ENCODE measurements at places on chromosomes 5 and 9.

DNA sequence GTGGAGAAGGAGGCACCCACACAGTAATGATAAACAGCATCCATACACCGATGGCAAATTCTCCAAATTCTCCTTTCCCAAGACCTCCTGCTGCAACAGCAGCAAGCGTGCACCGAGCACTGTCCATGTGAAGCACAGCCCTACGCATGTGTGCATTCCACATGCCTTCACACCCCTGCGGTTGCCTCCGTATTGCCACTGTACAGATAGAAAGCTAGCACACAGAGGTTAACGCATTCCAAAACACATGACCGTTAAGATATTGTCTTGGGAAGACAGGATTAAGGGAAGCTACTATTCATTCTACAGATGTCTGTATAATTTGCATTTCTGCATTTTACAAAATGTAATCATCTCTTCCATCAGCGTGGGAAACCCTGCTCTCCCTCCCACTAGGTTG lies 6.6 kb downstream of the FLT4 start:
- DNase-seq, result no peak

GRCh38 chr5:172622091-172623046 lies 18.7 kb upstream of the NEURL1B start:
- no peak for DNase-seq

- DNase-seq, result no peak
These were observed 207.8 kb downstream of the SEMA5A start for GRCh38 chr5:9337928-9338595.

DNA sequence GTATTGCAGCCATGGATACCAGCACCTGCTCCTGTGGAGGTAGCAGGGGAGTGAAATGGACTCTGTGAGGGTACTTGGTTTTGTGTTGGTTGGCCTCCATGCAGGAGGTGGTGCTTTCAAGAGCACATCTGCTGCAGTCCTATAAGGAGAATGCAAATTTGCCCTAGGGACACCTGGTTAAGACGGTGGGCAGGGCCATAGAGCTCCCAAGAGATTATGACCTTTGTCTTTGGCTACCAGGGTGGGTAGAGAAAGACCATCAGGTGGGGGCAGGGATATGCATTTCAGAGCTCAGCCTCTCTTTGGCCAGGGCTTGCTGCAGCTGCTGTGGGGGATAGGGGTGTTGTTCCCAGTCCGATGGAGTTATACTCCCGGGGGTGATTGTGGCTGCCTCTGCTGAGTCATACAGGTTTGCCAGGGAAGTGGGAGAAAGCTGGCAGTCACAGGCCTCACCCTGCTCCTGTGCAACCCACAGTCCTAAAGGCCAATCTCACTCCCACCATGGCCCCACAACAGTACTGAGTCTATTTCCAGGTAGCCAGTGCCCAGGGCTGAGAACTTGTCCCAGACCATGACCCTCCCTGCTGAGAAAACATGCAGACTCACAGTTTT lies 14.0 kb upstream of the PDLIM4 start:
- no peak for DNase-seq

DNA sequence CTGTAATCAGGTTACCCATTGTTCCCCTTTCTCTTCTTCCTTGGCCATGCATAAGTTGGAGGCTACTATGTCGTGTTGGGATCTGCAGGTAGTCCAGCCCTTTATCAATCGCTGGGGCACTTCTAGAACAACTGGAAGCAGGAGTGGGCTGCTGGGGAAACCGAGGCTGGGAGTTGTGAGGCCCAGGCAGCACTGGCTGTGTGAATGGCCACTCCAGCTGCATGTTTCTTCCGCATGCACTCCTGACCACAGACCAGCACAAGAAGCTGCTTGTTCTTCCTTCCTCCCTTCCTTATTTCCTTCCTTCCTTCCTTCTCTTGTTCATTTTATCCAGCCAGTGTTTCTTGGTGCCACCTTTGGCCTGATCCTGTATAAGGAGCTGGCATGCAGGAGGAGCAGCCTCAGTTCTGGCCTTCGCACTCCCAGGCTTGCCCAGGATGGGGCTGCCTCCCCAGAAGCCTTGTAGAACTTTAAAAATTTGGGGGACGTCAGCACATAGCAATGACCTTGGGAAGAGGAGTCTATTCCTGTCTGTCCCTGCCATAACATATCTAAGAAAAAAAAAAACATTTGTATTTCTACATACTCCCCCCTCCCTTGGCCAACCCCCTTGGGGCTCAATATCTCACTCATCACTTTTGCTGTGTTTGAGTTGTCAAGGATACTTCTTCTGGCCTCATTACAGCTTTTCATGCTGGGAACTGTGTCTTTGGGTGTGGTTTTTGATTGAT lies 20.8 kb upstream of the CXCL14 start:
- no peak for DNase-seq

DNA sequence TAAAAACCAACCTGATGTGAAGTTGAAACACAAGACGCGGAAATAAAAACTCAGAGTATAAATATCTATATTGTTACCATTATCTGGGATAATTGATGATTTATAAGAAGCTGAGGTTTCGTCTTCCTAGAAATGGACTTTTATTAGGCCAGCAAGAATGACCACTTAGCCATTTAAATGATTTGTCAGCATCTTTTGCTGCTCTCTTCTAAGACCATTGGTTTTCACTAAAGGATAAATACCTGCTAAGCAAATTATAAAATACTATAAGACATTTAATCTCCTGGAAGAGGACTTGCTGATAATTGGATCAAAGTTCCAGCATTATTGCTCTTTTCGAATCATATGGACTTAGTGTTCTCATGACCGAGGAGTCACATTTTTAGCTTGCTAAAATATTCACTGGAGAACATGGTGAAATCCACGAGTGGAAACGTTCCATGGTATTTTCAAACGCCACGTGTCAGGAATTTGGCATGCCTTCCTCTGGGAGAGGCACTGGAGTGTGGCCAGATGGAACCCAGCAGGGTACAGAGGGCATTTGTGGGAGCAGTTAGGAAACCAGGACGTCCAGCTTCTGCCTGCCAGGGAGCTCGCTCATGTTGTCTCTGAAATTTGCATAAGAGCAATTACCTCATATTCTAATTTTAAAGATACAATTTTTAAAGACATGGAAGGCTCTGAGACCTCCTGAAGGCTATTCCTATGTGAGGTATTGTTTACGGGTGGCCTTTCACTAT lies 43.1 kb downstream of the TNFAIP8 start:
- DNase-seq, result no peak

GRCh38 chr9:123387686-123388085 lies 31.7 kb downstream of the CRB2 start:
- no peak for DNase-seq

DNA sequence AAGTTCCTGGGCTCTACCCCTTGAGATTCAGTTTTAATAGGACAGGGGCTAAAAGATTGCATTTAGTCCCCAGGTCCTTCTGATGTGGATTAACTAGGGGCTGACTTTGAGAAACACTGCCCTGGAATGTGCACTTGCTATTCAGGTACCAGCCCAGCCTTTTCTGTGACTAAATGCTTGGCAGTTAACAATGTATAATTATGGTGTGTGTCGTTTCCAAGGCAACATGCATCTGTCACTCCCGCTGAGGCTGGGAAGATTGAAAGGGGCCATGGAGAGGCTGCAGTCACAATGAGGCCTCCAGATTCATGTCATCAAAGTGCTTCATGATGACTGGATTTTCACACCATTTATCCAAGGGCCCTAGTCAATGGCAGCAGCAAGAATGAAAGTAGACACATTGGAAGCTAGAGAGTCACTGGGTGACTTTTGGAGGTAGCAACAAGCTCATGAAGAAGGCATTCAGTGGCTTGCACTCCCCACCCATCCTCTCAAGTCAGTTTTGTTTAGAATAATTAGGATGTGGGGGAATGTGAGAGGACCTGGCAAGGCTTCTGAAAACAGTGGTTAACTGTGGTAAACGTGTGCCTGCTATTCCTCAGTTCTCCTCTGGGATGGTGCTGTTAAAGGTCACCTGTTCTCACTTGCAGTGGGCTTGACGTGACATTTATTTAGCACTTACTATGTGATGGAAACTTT lies 28.3 kb downstream of the RAI14 start:
- DNase-seq, result no peak

DNA sequence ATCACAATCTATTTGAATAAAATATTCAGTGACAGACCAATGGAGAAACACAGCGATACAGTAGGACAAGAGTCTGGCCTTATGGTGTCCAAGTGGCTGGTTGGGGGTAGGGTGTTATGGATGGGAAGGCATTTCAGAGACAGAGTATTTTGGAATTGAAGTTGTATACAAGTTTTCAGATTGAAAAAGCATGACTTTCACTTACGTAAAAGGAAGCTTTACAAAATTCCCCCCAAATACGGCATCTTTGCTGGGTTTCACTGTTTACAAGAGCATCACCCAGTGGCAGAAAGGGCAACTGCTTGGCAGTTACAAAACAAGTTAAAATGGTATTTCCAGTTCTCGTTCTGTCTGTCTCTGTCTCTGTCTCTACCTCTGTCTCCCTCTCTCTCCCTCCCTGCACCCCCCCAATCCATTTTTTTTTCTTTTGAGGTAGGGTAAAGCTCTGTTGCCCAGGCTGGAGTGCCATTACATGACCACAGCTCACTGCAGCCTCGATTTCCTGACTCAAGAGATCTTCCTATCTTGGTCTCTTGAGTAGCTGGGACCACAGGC lies 86.2 kb downstream of the PTPN3 start:
- DNase-seq, result peak; percentile 55

DNA sequence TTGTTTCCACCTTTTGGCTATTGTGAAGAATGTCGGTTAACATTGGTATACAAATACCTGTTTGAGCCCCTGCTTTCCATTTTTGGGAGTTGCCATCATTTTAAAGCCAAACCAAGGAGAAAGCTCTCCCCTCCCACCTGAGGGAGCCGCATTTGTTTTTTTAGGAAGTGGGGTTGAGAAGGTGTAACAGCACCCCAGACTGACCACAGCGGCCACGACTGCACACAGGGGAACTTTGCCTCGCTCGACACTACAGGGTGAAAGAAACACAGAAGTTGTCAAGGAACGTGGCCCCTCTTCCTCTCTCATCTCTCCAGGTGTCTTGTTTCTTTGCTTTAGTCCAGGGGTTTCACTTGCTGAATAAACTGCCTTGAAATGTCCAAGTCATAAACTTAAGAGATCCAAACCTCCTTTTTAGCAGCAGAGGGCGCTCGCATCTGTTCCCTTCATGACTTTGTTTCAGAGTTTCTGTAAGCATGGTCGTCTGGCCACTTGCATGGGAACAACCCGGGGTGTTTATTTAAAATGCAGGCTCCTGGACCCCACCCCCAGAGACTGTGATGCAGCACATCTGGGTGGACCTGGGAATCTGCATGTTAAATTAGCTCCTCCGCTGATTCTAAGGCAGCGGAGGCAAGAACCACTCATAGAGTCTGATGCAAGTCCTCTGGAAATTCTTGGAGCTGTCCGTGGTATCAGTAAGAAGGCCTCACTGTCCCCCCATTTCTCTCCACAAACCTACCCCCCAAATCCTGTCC lies 2.1 kb upstream of the TTLL11 start:
- no peak for DNase-seq

GRCh38 chr9:112037281-112038016 lies 137.6 kb downstream of the SUSD1 start:
- DNase-seq, result no peak

- peak; percentile 87 for DNase-seq
These were observed at the start of gene ARHGEF28 for GRCh38 chr5:73625944-73626811. TSS of gene ARHGEF28 (plus strand) at chr5:73626196. CDS start at chr5:73684852, 58,656 bp downstream.

- DNase-seq, result no peak
These were observed 2053.1 kb downstream of the EFNA5 start for GRCh38 chr5:105617436-105618215.

GRCh38 chr9:134189145-134189469 lies 24.7 kb upstream of the RNU6ATAC start:
- DNase-seq, result no peak

DNA sequence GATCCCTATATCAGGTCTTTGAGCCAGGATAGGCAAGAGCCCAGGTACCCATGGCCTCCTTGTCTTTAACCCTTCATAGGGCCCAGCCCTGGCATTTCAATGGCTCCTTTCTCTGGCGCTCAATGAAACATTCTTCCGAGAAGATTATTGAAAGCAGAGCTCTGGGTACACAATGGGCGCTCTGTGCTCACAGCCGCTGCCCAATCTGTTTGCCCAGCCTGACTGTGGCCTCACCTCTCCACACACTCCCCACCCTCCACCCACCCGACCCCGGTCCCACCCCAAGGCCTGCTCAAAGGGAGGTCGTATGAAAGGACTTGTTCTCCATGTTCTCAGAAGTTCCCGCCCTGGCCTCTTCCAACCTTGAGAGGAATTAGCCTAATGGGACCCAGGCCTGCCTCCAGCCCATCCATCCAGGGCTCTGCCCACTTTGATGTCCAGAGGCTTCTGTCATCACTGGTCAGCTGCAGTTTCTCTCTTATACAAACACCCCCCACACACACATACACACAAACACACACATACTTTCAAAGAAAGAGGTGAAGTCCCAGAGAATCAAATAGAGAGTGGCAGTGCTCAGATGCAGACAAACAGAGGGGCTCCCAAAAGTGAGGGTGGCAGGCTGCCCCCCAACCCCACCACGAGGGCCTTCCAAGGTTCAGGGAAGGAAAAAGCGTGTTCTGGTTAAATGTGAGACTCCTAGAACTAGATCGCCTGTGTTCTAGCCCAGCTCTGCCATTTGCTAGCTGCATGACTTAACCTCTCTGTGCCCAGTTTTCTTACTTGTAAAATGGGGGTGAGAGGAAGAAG lies 5.1 kb upstream of the ARSI start:
- no peak for DNase-seq

GRCh38 chr5:15421381-15421780 lies 78.6 kb upstream of the FBXL7 start:
- no peak for DNase-seq
